ENCODE measurements at places on chromosomes 3 and 15. TPM values are rescaled to one million over a fixed set of nuclear protein-coding genes. Genes with fewer than 3 reads are reported as not detected.

The AGBL1 gene
- not detected for polyA plus RNA-seq

The BBX gene
- 56.4 TPM for polyA plus RNA-seq

The FAM98B gene
- polyA plus RNA-seq = 7.0 TPM

The IMP3 gene
- polyA plus RNA-seq = 221 TPM

DNA sequence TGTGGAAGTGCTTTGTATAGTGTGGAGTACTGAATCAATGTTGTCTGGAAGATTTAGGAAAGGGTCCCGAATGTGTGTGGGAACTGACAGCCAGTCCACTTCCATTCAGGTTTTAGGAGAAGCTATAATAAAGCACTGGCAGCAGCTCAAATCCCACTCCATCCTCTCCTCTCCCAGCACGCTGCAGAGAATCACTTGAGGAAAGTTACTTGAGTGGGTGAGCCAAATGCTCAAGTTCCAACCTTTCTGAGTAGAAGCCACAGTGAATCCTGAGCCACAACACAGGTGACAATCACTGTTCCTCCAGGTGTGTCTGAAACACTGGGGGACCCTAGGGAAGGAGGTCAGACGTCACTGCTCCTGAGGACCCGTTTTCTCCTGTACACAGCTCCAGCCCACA is 106.5 kb downstream of the TIGIT start:
- no peak overlapping the region for H3K27ac ChIP-seq
- no peaks in the 10 kb centered on the region for H3K27me3 ChIP-seq
- DNase-seq = no peak
- no peak overlapping the region for H3K4me3 ChIP-seq
- no peaks in the 10 kb centered on the region for H3K4me1 ChIP-seq
- no peaks in the 10 kb centered on the region for H3K36me3 ChIP-seq

DNA sequence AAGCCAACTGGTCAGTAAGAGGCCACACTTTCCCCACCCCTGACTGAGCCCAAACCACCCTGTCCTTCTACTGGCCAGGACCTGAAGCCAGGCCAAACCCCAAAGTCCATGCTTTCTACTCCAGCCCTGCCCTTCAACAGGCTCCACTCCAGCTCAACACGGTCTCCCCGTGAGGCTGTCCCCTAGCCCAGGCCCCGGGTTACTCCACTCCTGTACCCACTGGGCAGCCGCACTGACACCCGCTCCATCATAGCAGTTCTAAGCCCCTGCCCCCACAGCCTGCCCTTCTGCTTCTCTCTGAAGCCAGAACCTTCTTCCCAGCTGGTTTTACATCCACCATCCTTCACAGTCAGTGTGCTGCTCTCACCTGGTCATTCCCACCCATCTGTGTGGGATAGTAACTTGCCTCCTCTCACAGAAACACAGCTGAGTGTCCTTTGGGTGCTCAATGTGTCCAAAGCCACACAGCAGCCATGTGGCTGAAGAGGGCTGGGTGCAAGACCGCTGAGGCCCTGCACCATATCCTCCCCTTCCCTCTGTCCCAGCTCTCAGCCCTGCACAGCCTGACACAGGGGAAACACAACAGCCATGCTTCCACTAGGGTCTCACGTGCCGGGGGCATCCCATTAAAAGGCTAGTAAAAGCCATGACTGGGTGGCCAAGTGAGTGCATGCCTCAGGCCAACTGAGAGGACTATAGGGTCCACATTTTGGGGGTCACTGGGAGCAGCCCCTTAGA is 38.1 kb downstream of the TLE3 start:
- H3K4me3 ChIP-seq = no peak overlapping the region
- H3K27ac ChIP-seq = no peak overlapping the region
- peaks cover 3% of the 10 kb centered on the region for H3K27me3 ChIP-seq
- H3K36me3 ChIP-seq = peaks cover 18% of the 10 kb centered on the region

DNA sequence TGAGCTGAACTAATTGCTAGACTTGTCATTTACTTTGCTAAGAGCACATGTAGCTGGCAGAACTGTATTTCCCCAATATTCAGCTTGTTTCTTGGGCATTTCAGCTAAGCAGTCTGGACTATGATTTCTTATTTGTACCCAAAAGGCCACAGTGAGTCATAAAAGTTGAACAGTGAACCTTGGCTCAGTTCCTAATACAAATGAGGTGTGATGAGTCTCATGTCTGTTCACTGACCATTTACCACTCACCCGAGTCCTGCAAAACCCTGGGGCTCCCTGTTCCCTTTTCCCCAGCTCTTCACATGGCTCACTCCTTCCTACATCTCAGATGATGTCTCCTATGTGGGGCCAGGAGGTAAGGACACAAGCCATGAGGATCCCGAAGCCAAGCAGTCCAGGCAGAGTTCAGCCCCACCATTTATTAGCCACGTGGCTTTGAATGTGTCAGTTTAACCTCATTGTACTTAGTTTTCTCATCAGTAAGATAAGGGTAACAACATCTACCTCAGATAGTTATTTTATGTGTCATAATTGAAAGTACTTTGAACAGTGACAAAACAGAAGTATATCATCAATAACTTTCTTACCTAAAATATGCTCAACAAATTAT is 239.3 kb downstream of the IL5RA start:
- no peak overlapping the region for H3K27ac ChIP-seq
- no peaks in the 10 kb centered on the region for H3K36me3 ChIP-seq
- H3K4me3 ChIP-seq = no peak overlapping the region

GRCh38 chr15:53808058-53808706 is 48.7 kb upstream of the WDR72 start:
- no peak overlapping the region for H3K4me3 ChIP-seq
- H3K4me1 ChIP-seq = no peaks in the 10 kb centered on the region
- no peak overlapping the region for H3K27ac ChIP-seq
- peaks cover 2% of the 10 kb centered on the region for H3K27me3 ChIP-seq
- H3K36me3 ChIP-seq = no peaks in the 10 kb centered on the region

GRCh38 chr3:58004973-58005372 is 3.2 kb upstream of the FLNB start:
- H3K4me1 ChIP-seq = peaks cover 15% of the 10 kb centered on the region
- DNase-seq = no peak
- no peak overlapping the region for H3K4me3 ChIP-seq
- peaks cover 3% of the 10 kb centered on the region for H3K27me3 ChIP-seq
- H3K36me3 ChIP-seq = no peaks in the 10 kb centered on the region

Measured in immature natural killer cell (primary cell).